GM03348 (cell line): ENCODE measurements at places on chromosomes 12 and 14.

GRCh38 chr12:85559536-85559935 is 276.7 kb downstream of the RASSF9 start:
- DNase-seq, result no peak

DNA sequence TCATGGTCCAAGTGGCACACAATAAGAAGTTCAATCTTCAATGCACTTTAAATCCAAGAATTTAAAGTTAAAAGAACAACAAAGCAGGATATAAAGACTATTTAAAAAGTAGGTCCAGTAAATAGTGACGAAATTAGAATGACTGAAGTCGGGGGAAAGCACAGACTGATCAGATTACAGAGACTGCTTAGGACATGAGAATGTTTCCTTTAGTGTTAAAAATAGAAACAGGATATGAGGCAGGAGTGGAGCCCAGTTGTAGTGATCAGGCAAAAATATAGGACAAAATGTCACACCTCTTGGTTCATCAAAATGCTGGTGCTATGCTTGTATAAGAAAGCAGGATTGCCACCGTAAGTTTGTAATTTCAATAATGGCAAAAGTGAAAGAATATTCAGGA is 52.2 kb upstream of the CD163 start:
- DNase-seq, result peak; percentile 71

DNA sequence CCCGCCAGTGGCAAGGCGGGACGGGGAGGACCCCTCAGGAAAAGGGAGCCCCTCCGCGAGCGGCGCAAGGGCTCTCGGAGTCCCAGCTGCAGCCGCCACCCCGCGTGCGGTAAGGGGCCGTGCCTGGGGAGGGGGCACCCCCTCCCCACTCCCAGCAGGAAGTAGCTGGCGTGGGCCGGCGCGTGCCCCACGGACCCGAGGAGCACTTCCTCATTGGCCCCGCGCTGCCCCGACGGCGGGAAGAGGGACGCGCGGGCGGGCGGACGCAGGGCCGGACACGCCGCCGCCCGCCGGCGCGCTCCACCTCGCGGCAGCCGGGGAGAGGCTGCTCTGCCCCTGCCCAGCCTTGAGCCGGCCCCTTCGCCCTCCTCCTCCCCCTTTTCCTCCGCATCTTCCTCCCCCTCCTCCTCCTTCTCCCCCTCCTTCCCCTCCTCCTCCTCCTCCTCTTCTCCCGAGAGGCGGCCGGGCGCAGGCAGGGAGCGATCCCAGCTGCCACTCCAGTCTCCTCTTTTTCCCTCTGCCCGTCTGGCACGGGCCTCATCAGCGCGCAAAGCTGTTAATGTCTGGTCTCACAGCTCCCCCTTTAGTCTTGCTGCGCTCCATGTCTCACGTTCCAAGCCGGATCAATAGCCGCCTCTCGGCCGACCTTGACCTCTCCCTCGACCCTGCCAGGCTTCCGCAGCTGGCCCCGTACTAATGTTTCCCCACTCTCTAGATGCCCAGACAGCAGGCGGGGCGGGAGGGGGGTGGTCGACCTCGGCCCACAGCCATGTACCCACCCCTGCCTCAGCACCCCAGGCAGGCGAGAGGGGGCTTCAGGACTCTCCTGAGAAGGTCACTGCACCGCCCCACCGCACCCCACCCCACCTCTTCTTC is 2.6 kb upstream of the BCL11B start:
- peak; percentile 83 for DNase-seq

- no peak for DNase-seq
Measured at GRCh38 chr12:111040690-111041089, 120.3 kb upstream of the MYL2 start.
